ENCODE measurements at places on chromosomes 6 and 20. TPM values are rescaled to one million over a fixed set of nuclear protein-coding genes. Genes with fewer than 3 reads are reported as not detected.

DNA sequence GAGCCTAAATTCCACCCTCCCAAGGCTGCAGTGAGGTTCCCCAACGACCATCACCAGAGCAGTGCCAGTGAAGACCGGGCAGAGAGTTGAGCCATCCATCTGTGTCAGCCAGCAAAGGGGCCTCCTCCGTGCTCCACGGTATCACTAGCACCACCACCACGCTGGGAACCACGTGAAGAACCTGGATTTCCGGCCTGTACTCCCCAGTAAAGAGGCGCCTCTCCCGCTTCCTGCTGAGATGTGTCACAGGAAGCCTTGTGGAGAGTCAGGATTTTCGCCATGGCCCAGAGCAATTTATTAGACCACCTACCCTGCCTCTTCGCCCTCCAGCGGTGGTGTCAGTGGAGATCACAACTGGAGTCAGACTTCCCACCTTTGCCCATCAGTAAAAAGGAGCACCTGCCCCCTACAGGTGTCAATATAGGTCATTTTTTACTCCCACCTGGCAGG is 28.8 kb downstream of the CPXM1 start:
- DNase-seq: no peak

LRRC73 gene
- polyA plus RNA-seq: 0.20 TPM

DNA sequence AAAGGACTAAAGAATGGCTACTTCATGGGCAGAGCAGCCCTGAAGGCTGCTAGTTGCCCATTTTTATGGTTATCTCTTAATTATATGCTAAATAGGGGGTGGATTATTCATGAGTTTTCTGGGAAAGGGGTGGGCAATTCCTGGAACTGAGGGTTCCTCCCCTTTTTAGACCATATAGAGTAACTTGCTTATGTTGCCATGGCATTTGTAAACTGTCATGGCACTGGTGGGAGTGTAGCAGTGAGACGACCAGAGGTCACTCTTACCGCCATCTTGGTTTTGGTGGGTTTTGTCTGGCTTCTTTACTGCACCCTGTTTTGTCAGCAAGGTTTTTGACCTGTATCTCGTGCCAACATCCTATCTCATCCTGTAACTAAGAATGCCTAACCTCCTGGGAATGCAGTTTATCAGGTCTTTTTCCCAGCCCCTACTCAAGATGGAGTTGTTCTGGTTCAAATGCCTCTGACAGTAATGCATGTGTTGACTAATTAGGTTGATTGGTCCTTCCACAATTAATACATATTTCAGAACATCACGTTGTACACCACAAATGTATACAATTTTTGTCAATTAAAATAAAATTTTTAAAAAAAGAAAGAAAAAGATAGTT is 139.5 kb downstream of the PDE7B start:
- DNase-seq: no peak

MSH5 gene
- polyA plus RNA-seq: 12.7 TPM

DNA sequence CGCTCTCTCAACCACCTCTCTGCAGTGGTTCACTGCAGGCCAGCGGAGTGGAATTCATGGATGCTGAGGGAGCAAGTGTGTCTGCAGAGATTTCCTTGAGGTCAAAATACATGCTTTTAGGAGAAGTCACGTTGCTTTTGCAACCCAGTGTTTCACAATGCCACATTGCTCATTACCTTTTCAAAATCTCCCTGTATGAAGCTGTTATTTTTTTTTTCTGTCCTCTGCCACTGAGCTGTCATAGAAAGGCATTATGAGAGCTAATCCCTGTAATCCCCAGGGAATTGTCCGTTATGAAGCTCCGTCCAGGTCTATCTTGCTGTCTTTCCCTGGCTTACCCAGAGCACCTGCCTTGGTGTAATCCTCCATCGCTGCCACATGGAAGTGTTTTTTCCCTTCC is 60.5 kb upstream of the SLC22A23 start:
- DNase-seq: no peak

GRCh38 chr6:2797564-2798031 is 32.4 kb downstream of the WRNIP1 start:
- no peak for DNase-seq

GRCh38 chr6:147506704-147507114 is 1.8 kb upstream of the SAMD5 start:
- DNase-seq: peak; percentile 47

- no peak for DNase-seq
Measured at GRCh38 chr6:11357285-11357684, 124.8 kb upstream of the NEDD9 start.

- no peak for DNase-seq
Measured at GRCh38 chr20:1867495-1868260, 27.5 kb upstream of the SIRPA start.

- DNase-seq: peak; percentile 47
Measured at GRCh38 chr6:22789315-22789714, 219.9 kb downstream of the HDGFL1 start.

Data from muscle of back (tissue), 13 donors.